ENCODE measurements at places on chromosomes 2 and 18.

GRCh38 chr2:21392649-21393048 is 268.9 kb downstream of the TDRD15 start:
- no peak for DNase-seq

DNA sequence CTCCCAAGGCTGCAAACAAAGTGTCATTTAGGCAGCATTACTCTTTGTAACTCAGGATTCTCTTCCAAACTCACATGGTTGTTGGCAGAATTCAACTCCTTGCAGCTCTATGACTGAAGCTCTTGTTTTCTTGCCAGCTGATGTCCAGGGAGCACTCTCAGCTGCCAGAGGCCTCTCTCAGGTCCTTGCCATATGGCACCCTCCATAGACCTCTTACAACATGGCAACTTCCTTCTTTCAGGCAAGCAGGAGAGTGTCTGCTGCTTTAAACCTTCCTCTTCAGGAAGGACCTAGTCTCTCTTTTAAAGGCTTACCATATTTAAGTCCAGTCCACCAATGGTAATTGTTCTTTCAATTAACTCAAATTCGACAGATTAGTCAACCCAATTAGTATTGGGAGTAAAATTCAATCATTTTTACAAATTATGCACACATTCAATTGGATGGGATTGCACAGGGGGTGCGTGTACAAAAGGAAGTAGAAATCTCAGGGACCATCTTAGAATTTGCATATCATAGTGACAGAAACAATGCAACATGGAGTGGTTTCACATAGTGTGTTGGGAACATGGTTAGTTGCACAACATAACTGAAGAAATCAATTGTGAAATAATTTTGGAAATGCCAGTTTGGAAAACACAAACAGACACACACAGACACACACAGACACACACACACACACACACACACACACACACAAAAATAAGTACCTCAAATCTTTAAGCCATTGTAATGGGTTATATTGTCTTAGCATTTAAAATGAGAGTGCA is 893.5 kb upstream of the ZEB2 start:
- DNase-seq = no peak

- DNase-seq = no peak
Observed at GRCh38 chr2:229526951-229527350, 187.4 kb downstream of the DNER start.

DNA sequence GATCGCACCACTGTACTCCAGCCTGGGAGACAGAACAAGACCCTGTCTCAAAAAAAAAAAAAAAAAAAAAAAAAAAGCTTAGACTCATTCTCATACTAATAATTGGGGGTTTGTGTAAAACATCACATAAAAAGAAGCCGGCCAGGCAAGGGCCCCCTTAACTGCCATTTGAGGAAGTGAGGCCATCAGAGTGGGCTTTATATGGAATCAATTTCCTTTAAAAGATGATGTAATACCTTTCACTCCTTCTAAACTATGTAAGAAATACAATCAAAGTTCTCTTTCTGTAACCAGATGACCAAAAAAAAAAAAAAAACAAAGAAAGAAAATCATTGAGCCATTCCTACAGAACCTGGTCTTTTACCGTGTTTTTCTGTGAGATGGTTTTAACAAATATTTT is 13.1 kb upstream of the GPR55 start:
- DNase-seq = no peak

- no peak for DNase-seq
Observed at GRCh38 chr2:75646090-75646582, 447 bp upstream of the MRPL19 start.

DNA sequence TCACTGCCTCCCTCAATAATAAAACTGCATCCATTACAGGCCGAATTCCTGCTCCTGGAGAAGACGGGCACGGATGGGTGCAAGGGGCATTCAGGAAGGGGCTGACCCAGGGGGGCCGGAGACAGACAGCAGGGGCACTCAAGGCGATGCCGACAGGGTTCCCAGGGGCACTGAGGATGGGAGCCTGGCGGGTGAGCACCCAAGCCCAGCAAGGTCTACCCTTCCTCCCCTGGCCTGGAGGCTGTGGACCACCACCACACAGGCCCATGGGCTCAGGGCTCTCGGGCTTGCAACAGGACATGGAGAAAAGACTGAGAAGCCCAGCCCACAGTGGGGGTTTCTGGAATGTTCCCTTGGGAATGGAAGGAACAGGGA is 104.7 kb upstream of the ODC1 start:
- DNase-seq = no peak

DNA sequence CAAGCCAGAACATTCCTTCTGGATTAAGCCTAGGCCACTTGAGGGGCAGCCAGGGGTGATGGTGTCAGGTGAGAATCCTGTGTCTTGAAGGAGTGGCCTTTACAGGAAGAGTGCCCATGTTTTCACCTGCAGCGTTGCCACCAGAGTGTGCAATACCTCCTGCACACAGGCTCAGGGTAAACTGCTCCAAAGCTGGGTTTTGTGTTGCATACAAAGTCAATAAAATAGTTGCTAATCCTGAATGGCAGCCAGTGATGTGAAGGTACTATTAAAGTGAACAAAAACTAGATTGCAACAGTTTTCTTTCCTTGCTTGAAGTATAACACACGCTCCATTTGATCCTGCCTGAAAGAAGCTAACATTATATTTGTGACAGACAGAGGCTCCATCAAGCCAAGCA is 64.4 kb upstream of the NRP2 start:
- no peak for DNase-seq

GRCh38 chr2:122639176-122639575 is 883.7 kb downstream of the TSN start:
- DNase-seq = no peak

GRCh38 chr2:101190747-101191516 is 39.8 kb upstream of the TBC1D8 start:
- no peak for DNase-seq

DNA sequence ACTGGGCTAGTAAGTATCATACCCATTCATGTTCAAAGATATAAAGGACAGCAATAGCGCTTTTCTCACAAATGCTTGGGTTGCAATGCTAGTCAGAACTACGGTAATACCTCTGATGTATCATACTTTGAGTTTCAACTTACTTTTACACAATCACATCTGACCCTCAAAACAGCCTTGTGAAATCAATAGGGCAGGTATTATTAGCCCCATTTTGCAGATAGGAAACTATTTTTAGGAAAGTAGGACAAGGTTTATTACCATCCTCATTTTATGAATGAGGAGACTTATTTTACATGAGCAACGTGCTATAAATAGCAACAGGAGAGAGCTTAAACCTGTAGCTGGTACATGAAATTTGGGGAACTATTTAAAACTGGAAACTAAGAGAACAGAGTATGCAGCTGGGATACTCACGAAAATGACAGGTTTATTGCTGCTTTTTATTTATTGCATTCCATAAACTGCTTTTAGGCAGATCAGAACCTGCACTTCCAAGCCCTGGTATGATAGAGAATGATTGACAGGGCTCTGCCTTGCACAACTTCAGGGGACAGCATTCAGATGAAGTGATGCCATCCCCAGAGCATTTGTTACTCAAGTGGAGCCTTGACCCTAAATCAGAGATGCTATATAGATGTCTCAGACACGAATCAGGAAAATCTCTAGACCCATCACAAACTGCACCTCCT is 42.4 kb upstream of the PPM1B start:
- DNase-seq = no peak

DNA sequence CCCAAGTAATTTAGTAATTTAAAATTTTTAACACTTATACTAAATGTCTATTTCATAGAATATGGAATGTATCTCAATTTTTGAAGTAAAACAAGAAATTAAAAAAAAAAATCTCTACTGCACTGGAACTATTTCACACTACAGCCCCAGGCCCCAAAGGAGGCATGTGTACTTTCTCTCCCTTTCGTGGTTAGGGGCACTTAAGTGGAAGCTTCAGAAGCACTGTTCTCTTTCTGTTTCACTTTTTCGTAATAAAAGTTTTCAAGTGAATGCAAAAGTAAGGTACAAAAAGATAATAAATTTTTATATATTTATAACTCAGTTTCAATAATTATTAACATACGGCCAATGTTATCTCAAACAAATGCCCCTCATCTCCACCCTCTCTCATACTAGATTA is 123.8 kb upstream of the STON1 start:
- DNase-seq = no peak

Measured in stimulated activated CD4-positive, alpha-beta T cell treated with anti-CD3 and anti-CD28 coated beads, Interleukin-1b, Interleukin-23, amount 100 ng/mL, for 48 hours (primary cell).